ENCODE measurements at places on chromosomes 4 and X.
A peak's percentile ranks its signal among the peaks of the same experiment; 100 is the strongest.

- DNase-seq, result no peak
These were observed 113.2 kb downstream of the ATP10D start for GRCh38 chr4:47598320-47598719.

GRCh38 chr4:70935038-70935695 is 33.0 kb downstream of the MOB1B start:
- no peak for DNase-seq

DNA sequence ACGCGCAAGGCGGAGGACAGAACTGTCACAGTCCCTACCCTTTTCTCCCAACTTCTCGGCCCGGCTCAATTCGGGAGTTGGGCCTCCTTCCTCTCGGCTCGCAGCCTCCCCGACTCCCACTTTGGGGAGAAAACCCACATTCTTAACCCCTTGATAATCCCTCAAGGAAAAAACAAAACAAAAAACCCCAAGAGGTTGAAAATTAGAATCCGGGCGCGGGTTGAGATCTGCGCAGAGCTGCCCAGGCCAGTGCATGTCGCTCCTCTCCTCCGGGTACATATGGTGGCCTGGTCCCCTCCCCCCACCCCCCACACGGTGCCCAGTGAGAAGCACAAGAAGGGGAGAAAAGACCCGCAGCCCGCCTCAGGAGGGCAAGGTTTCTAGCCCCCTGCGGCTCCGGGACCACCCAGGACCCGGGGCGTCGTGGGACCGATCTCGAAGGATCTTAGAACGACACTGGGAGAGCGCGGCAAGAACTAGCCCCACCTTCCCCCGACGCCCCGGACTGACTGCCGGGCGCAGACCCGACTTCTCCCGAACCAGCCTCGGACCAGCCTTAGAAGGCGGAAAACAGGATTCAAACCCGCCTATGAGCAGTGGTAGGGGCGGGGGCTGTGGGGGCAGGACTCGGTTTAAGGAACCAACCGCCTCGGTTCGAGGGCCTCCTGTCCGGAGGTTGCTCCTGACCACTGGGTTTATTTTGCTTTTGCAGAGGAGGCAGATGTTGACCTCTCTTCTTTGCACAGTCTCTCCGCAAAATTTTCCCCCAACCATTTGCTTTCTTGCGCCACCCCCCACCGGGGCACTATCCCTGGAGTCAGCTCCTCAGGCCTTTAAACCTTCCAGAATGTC is 2.5 kb upstream of the PDGFRA start:
- peak; percentile 33 for DNase-seq

DNA sequence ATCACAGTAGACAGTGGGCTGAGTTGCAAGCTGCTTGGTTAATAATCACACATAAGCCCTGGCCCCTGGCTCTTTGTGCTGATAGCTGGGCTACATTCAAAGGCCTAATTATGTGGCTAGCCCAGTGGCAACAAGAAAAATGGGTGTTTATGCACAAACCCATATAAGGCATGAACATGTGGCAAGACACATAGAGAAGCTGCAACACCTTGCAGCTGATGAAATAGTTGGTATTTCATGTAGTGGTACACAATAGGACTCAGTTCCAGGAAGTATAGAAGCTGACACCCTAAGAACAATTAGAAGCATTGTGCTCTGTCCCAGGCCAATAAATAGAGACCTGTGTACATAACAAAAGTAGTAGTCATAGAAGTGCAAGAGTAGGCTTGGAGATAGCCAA is 14.6 kb upstream of the ZNF630 start:
- DNase-seq, result no peak

- no peak for DNase-seq
These were observed 10.2 kb upstream of the HGFAC start for GRCh38 chr4:3431446-3431993.

DNA sequence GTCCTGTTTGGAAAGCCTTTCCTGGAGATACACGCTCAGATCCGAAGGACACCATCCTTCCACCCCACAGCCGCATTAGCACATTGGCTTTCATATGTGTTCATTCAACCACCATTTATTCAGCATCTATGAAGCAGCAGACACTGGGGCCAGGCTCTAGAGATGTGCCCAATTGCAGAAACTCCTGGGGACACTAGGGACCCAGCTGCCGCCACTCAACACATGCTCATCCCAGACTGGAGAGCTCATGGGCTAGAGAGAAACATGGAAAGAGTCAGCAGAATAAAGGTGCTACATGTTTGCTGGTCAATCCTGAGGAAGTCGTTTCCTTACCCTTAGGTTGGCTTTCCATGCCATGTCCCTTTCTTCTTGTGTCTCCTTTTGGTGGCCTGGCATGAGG is 7.6 kb downstream of the CTAG1A start:
- DNase-seq, result no peak

DNA sequence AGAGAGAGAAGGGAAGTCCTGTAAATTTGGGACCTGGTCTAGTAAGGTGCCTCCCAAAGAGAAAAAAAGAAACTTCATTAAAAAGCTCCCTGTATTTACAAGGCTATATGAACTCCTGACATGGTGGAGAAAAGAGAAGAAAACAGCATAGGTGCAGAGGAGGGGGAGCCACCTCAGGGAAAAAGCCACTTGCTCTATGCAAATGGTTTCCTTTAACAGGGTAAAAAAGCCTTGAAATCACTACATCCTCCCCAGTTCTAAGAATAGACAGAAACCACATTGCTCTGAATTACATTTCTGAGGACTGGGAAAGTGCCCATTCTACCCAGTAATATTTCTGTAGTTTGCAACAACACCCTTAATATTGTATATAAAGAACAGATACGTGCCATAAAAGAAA is 165.5 kb downstream of the KLF8 start:
- DNase-seq, result no peak
